ENCODE measurements at places on chromosomes 11 and 22.

DNA sequence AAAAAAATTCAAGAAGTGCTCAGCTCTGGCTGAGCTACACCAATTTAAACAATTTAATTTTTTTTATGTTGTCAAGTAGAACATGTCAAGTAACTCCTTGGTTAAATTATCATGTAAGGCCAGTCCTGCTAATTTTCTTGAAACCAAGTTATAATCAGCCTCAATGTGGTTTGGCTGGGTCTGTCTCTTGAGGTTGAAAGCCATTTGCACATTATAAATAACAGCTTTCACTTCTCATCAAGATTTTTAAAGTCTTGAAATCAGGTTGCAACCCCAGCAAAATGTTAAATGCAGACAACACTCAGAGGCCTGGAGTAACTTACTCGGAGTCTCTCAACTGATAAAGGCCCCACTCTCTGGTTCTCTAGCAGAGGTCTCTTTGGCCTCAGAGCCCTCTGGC lies 324.4 kb downstream of the BRD1 start:
- no peak for DNase-seq

GRCh38 chr11:2752923-2753322 lies 53.1 kb upstream of the KCNQ1OT1 start:
- no peak for DNase-seq

- no peak for DNase-seq
Observed at GRCh38 chr22:48254311-48254873, 1491.9 kb downstream of the TBC1D22A start.

DNA sequence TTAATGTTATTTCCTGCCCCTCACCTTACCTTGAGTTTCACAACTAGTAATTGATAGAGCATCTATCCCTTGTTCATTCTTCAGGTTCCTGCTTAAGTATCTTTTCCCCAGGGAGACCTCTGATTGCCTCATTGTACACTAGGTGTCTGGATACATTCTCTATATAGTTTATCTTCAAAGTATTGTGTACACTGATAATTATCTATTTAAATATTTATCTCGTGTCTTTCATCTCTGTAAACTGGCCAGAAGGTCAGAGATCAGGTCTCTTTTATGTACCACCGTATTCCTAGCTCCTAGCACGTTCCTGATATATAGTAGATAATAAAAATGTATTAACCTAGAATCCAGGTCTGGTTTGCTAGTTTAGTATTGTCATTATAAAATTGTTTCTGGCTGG lies 6.4 kb downstream of the TMEM126B start:
- DNase-seq = no peak

DNA sequence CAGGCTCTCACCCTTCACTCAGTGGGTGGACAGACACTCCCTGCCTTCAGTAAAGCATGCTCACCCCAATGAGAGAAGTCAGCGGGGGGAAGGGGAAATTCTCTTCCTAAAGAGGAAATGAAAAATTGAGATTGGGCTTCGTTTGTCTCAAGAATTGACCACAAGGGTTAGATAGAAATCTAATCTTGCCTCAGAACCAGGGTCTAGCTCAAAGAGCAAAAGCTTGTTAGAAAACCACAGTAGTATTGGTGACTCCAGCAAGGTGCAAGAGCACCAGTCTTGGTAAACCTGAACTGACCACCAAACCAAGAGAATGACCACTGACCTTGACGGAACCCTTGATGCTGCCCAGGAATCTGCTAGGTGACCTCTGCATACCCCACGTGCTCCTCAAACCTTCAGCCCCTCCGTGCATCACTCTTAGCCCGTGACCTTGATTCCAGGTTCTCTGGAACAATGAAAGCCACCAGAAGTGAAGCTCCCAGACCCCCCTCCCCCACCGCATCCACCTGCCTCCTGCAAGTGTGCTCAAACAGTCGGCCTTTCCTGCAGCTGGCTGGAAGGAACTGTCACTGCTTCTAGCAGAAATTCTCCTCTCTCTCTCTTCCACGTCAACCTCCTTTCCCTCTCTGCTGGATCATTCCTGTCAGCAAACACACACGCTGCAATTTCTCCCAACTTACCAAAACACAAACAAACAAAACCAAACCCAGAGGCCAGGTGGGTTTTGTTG lies 3.1 kb upstream of the TMA7B start:
- peak; percentile 49 for DNase-seq

GRCh38 chr11:107118025-107118720 lies 99.9 kb upstream of the GUCY1A2 start:
- no peak for DNase-seq

DNA sequence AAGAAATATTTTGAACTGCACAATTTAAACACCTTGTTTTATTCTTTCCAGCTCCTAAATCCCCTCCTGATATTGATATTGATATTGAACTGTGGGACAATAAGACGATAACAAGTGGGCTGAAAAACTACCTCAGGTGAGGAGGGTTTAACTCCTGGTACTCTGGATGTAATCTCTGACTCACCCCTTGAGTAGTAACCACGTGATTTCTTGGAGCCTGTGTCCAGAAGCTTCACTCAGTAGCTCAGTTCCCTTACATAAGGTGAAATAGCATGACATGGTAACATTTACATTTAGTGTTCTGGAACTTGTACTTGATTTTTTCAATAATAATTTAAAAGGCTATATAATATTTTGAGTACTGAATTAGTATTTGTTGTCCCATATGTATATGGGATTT lies 168.0 kb downstream of the PGR start:
- DNase-seq = no peak

DNA sequence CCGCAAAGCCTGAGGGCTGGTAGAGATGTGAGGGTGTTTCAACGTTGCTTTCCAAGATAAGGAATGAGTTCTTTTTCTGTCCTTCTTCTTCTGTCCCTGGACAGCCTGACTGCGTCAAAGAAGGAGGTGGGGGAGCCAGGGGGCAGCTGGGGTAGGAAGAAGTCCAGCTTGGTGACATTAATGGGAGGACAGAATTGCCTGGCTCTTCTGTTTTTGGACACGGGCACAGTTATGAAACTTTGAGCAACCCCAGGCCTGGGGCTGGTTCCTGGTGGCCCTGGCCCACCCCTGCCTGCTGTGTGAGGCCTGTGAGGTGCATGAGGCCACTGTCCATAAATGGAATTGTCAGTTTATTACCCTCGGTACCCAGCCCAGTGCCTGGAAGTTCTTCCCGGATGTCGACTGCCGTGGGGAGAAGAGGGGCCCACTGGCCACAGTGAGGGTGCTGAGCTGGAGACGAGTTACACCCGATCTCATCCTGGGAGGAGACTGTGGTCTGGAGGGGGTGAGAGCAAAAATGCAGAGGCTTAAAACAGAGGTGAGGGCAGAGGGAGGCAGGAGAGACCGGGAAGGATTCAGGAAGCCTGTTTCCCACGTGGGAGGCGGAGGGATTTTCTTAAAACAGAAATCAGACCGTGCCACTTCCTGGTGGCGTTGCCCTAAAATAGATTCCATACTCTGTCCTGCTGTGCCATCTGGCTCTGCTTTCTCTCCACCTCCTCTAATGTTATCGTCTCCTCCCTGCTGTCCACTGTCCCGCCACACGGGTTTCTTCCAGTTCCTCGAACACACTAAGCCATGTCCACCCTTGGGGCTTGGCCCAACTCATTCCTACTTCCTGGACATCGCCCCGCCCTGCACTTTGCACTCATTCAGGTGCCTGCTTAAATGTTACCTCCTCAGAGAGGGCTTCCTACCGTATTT lies 59.7 kb upstream of the RASD2 start:
- DNase-seq = peak; percentile 21

DNA sequence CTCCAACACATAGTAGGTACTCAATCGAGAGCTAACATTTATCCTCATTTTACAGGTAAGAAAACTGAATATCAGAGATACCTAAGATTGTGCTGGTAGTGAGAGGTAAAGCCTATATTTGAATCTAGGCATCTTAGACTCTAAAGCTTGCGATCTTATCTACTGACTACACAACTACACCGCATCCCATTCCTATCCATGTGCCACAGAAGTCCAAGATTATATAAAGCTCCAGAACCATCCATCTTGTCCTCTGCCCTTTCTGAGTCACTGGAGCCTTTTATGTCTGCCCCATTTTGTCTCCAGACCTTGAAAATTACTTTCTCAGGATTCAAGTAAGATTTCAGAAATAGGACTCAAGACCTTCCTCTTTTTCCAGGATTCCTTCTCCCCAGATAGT lies 84.4 kb downstream of the OR5AK2 start:
- no peak for DNase-seq

- DNase-seq = no peak
Observed at GRCh38 chr11:64893194-64894069, 15.0 kb upstream of the EHD1 start.

DNA sequence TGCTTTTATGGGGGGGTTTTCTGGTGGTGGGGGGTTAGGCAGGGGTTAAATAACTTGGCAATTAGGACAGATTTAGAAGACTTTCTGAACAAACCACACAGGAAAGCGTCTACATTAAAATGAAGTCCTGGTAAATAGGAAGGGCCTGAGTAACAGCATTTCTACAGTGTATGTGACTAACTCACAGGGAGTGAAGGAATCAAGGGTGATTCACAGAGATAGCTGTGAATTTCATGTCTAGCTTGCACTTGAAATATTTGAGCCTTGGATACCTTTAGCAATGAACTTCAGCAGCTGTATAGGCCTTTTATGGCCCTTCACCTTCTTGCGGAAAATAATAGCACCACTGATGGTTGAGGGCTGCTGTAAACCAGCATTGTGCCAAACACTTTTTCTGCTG lies 26.1 kb upstream of the LDHA start:
- no peak for DNase-seq

DNA sequence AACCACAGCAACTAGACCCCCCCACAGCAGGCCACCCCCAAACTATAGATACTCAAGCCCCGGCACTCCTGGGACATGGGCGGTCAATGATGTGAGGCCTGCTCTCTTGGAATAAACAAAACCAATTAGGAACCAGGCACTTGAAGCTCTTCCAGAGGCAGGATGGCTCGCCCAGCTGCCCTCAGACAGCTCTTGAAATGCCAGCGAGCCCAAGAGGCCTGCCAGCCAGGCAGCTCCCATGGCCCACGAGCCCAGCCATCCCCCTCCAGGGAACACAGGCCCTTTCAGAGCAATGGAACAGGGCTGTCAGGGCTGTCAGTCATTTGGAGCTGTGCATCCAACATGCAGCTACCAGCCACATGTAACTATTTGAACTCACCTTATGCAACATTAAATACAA lies 34.0 kb upstream of the TFIP11 start:
- DNase-seq = no peak

DNA sequence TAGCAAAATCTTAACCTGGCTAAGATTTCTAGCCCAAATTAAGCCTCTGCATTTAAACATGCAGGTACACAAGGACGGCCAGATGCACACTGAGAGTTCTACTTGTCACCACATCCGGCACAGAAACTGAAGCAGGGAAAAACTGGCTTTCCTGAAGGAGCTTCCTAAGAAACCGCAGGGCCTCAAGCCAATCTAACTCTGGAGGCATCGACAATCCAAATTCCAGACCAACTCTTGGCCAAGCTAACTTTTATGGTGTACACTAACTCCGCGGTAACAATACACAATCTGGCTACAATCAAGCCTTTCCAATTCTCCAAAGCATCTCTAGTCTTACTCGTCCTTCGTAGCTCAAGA lies 1.2 kb downstream of the MSANTD2 start:
- DNase-seq = no peak

GRCh38 chr22:32204856-32205722 lies at the start of gene RFPL2:
TSS of gene RFPL2 (minus strand) at chr22:32205073. CDS start at chr22:32202451, 2,622 bp downstream.
- DNase-seq = no peak

DNA sequence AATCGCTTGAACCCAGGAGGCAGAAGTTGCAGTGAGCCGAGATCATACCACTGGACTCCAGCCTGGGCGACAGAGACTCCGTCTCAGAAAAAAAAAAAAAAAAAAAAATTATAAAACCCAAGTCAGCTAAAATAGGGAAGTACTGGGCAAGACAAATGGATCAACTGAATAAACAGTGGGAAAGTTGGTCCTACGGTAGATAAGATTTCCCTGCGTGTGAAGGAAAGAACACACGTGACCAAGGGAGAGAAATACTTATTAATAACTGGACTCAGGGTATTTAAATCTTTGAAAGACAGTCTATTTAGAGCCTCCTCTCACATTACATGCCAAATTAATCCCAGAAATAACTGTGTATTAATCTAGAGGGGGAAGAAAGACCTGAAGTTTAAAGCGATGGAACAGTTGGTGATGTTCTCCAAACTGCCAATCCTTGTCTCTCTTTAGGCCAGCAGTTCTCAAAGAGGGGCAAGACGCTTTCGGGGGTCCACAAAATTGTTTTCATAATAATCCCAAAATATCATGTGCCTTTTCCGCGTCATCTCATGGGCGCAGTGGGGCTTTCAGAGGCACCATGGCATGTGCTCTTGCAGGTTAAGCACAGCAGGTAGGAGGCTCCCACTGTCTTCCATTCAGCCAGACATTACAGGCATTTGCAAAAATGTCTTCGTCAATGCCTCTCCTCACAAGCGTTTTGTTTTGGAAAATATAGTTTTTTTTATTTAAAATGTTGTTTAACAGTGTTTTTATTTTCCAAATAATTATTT lies 6.6 kb downstream of the RTL6 start:
- DNase-seq = peak; percentile 27
